ENCODE measurements at places on chromosomes 13 and 19.

GRCh38 chr13:106109391-106109791 lies 426.1 kb downstream of the EFNB2 start:
- no peak for DNase-seq

GRCh38 chr19:1354970-1355567 lies 28.6 kb upstream of the NDUFS7 start:
- DNase-seq, result no peak

DNA sequence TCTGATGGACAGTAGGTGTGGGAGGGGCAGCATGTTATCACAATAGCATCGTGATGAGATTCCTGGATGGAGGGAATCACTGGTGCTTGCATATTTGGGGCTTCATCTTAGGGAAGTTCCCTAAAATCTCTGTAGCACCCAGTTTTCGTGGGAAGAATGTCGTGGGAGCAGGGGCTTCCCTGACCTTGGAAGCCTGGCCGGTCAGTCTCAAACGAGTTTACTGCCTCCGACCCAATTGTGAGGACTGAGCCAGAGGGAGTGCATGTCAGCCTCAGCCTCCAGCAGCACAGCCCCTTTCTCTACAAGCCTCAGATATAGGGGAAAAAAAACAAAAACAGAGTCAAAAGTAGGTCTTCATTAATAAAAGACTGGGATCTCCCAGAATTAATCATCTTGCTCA lies 32.2 kb downstream of the COL4A2 start:
- DNase-seq, result no peak

- no peak for DNase-seq
Measured at GRCh38 chr13:51396352-51396751, 56.5 kb downstream of the INTS6 start.

- peak; percentile 50 for DNase-seq
Measured at GRCh38 chr19:15629003-15629880, 11.5 kb upstream of the CYP4F3 start.

DNA sequence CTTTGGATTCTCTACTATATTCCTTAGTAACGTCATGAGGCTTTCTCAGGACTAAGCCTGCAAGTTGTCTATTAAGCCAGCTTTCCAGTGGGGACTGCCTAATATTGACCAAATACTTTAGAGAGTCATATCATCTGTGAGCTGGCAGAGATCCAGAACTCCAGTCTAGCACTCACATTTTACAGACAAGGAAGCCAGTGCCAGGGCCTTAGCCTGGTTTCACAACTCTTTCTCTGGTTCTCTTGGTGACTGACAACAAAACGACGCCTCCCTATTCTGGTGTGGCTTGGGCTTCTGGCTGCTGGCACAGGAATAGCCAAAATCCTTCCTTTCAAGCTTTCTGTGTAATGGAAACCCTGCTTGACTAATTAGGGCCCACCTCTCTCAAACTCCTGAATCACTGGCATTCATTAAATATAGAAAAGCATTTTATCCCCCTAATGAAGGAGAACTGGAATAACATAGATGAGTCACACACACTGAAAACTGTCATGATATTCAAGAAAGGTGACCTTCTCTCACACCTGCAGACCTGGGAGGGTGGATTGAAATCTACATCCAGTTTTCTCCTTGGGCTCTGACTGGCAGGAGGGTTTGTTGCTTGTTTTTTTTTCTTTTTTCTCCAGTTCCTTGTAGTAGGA lies 75.2 kb upstream of the UBL3 start:
- DNase-seq, result no peak

DNA sequence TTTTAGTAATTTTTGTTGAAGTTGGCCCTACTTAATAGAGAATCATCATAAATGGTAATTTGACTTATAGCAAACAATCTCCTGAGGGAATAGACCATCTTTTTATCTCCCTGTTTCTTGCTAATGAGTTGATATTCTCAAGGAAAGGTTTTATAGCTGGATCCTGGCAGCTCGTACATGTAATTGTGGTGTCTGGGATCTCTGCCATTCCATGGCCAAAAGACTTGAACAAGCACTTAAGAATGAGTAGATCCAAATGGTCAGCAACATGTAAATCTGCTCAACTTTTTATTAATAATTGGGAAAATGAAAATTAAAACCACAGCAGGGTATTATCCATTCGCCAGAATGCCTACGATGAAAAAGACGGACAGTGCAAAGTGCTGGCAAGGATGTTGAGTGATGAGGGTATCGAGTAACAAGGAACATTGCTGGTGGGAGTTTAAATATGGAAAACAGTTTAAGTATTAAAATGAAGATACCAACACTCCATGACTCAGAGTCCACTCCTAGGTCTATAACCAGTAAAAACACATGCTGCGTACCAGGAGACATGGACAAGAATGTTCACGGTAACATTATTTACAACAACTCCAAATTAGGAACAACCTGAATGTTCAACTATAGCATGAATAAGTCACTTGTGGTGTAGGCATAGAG lies 5.1 kb upstream of the GPR18 start:
- DNase-seq, result no peak

GRCh38 chr13:111517641-111518010 lies 197.2 kb downstream of the TEX29 start:
- DNase-seq, result no peak

DNA sequence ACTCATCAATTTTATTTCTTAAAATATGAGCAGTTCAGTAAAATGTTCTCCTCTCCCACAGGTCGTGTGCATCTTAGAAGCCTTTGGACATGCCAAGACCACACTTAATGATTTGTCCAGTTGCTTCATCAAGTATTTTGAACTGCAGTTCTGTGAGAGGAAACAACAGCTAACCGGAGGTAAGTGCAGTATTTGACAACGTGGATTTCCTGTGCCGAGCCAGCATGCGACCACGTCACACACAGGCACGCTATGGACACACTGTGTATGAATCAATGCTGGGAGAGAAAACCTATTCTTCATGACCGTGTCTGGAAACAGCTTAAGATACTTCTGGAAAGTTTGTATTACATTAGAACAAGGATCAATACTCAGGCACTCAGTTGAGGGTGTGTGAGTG lies 268.5 kb downstream of the MYO16 start:
- no peak for DNase-seq

GRCh38 chr13:24230428-24231072 lies 70.0 kb downstream of the SPATA13 start:
- DNase-seq, result no peak

DNA sequence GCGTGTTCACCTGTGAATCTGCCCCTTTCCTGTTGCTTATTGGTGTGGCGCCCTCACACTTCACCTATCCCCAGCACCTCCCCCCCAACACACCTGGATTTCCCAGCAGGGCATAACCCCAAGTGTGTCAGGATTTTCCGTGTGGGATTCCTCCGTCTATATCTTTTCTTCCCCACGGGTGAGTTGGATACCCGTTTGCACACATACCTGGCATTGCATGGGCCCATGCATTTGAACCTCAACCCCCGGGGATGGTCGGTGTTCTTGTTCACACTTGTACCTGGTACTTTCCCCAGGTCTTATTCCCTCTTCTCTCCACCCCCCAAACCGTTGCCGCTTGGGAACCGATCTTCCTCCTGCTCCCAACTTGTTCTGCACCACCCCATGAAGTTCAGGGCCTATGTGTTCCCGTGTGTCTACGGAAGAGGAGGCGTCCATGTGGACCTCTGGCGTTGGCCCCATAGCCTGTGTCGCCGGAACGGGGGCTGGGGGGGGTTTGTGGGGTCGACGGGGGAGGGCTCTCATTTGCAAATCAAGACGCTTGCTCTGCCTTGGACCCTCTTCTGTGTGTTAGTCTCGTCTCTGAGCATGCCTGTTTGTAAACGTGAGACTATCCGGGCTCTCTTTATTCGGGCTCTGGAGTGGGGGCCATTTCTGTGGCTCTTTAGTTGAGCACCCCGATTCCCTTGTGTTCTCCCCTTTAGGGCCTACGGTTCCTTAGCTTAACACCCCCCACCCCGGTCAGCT lies 1.7 kb downstream of the PRR12 start:
- DNase-seq, result no peak

GRCh38 chr13:29589967-29590366 lies 5.5 kb downstream of the SLC7A1 start:
- DNase-seq, result no peak

DNA sequence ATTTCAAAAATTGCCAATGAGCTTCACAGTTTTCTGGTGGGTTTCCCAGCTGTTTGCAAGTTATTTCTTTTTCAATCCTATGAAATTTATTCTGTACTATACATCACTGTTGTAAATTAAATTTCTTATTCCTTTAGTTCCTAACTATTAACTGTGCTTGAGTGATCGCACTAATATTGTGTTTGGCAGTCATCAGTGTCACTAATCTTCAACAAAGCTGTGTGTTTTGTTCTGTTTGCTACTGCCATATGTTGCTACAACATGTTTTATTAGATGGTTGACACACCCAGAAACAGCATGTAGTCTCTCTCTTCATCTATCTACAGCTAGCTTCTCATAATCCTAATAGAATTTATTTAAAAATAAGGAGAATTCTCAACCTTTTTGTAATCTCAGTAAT lies 453.6 kb upstream of the PRR20A start:
- DNase-seq, result no peak

- DNase-seq, result no peak
Measured at GRCh38 chr19:3335431-3336350, 30.7 kb upstream of the NFIC start.

GRCh38 chr13:23984546-23984945 lies 87.2 kb upstream of the C1QTNF9B start:
- no peak for DNase-seq

DNA sequence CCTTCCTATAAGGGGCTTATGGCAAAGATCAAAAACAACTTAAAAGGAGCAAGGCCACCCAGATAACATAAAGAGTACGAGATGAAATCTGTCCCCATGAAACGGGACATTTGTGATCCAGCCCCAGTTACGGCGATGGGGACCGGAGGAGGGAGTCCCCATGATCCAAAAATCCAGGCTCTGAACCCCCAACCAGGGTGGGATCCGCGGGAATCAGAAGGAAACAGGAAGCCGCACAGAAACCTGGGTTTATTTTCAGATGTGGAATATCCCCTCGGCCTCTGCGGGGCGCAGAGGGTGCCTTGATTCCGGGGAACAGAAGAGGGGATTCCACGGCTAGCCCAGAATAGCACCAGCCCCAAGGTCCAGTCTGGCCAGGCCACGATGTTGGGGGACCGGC lies 5.0 kb downstream of the PTPRS start:
- no peak for DNase-seq

DNA sequence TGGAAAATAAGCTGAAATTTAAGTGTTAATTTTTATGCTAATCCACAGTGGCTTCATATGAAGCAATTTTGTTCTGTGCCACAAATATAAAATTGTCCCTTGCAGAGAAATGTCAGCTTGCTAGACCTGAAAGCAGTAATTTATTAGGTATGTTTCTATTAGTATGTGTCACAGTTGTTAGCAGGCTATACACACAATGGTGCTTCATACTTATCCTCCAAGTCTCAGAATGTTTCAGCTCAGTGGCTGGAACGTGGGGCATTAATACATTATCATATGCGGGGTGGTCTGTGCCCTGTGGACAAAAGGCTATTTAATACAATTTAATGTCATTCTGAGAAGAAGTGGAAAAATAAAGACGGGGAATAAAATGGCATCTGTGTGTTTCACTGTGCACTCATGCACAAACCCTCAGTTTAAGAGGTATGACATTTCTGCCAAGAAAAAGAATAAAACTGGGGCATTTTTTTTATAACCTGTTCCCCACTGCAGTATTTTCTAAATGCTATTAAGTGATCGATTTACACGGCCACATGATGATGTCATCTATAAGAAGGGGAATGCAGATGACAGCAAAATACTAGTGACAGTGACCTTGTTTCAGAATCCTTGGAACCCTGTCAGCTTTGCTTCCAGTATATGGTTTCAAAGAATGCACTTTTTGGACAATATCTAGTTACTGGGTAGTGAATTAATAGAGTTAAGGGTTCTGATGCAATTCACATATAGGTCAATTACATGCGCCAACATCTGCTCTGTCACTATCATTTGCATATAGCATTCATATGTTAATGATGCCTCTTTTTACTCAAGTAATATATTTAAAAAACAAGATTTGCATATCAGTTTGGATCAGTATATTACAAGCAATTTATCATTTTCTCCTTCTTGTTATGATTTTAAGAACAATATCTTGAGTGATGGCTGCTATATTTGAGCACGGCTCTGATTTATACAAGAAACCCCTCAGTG lies 21.2 kb upstream of the ZNF536 start:
- no peak for DNase-seq

DNA sequence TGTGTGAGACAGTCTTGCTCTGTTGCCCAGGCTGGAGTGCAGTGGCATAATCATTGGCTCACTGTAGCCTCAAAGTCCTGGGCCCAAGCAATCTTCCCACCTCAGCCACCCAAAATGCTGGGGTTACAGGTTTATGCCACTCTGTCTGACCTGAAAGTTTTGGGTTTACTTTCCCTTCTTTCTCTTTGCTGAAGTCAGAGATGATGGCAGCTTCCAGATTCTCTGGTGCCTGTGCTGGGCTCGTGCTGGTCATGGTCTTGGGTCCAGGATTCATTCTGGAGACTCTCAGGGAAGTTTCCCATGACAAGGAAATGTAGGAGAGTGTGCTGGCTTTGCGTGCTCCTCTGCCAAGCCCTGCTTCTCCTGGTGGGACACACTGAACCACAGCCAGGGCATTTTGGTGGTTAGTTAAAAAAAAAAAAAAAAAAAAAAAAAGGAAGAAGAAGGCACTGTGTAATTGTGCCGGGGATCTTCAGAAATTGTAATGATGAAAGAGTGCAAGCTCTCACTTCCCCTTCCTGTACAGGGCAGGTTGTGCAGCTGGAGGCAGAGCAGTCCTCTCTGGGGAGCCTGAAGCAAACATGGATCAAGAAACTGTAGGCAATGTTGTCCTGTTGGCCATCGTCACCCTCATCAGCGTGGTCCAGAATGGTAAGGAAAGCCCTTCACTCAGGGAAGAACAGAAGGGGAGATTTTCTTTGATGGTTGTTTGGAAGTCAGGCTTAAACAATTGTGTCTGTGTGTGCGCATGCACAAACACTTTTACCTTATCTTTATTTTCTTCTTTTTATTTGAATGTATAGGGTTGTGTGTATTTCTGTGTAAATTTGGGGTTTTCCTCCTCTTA lies at the start of gene ALOX5AP:
Gene ALOX5AP, plus strand, starts transcription at position 519 of the 847 bp plus-strand sequence. Its CDS starts 63 bp downstream, at position 582.
- no peak for DNase-seq

GRCh38 chr13:33405371-33405770 lies 119.8 kb upstream of the STARD13 start:
- DNase-seq, result no peak

GRCh38 chr19:54937926-54938325 lies 9.4 kb downstream of the NLRP7 start:
- no peak for DNase-seq

DNA sequence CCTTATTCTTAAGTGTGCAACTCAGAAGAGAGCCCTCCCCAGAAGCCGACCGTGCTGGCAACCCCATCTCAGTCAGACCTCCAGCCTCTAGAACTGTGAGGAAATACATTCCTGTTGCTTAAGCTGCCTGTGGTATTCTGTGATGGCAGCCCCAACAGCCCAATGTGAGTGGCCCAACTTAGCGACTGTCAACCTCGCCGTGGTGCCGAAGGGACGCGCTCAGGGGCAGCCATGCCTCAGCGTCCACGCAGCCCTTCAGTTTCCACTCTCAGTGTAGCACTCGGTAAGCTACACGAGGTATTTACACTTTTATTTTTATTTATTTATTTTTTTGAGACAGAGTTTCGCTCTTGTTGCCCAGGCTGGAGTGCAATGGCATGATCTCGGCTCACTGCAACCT lies 18.4 kb downstream of the PROZ start:
- no peak for DNase-seq

All from activated gamma-delta T cell (primary cell).